HTR-8/SVneo (cell line): ENCODE measurements at places on chromosomes 1 and 21.

DNA sequence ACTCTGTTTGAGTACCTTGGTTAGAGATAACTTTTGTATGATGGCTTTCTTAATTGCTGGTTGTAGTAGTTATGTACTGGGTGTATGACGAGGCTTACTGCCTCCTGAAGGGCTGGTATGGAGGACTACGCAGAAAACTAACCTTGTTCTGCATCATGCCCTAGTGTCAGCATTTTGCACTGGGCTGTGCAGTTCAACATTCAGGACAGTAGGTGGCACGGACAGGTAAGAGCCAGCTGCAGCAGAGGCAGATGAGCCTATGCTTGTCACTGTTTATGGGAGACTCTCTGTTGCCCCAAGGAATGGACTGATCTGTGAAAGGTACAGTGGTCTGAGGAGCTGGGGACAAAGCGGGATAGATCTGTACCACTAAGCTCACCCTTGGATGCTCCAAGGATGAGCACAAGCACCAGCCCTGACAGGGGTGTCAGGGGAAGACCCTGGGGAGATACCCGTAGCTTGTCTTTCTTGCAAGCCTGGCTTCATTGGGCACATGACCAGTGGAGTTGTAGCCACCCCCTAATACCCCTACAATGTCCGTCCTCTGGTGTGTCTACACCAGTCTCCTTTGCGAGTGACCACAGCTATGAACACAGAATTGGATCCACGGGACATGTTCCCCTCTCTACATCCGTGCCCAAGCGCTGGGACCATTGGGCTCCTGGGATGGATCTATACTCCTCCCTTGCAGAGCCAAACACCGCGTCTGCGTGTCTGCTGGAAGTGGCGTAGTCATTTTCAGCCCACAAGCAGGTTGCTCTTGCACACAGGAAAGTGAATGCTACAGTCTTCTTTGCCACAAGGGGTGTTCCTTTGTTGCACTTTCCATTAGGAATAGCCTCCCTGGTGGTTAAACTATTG is 51.1 kb upstream of the CFHR3 start:
- DNase-seq = peak; percentile 7

DNA sequence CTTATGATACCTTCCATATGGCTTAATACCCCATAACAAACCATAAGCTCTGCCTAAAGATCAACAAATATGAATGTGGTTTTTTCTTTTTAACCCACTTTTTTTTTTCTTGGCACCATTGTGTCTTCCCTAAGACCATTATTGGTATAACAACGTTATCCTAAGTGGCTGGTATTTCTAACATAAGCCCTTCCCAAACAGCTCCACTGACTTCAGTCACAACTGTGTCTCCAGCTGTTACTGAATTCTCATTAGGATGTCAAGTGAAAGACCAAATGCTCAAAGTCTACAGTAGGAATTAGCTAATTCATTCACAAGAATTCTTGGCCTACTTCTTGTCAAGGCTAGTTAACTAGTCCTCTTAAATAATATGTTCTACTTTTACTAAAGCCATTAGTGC is 4.2 kb upstream of the RXRG start:
- no peak for DNase-seq

DNA sequence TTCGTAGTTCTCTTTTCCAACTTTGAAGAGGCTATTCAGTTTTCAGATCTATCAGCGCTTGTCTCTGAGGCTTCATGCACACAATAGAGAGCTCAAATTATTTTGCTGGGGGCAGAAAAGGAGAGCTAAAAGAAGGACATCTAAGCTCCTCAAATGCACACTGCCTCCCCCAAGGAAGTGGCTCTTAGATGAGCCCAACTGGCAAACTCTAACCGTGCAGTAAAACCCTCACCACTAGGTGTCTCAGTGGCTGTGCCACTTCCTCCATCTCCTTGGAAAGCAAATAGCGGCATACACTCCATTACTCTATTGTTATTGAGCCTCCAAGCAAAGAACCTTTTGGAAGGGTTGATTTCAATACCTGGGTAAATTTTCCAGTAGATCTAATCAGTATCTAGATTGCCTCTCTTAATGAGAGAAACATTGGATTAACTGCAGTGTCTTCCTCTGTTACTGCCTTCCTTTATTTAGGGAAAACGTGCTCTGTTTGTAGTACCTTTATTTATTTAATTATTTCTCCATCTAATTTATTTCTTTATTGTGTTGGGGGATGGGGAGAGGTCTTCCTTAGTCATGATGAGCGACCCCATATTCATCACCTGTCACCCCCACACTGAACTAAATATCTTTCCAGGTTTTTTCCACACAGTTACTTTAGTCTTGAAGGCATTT is 9.2 kb upstream of the SFPQ start:
- peak; percentile 66 for DNase-seq

DNA sequence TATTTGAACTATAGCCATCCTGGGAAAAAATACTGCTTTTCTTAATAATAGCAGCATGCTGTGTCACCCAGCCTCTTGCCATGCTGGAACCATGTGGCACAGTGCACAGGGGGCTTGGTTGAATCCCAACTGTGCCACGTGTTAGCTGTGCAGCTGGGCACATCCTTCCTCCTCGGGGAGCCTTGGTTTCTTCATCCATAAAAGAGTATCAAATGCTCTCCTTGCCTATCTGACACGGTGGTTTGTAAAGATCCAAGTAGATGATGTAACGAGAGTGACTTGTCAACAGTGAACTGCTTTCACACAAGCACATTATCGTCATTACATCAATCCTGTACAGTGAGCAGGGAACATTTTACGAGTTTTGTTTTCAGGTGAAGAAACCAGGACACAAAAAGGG is 24.4 kb downstream of the VASH2 start:
- DNase-seq = no peak

DNA sequence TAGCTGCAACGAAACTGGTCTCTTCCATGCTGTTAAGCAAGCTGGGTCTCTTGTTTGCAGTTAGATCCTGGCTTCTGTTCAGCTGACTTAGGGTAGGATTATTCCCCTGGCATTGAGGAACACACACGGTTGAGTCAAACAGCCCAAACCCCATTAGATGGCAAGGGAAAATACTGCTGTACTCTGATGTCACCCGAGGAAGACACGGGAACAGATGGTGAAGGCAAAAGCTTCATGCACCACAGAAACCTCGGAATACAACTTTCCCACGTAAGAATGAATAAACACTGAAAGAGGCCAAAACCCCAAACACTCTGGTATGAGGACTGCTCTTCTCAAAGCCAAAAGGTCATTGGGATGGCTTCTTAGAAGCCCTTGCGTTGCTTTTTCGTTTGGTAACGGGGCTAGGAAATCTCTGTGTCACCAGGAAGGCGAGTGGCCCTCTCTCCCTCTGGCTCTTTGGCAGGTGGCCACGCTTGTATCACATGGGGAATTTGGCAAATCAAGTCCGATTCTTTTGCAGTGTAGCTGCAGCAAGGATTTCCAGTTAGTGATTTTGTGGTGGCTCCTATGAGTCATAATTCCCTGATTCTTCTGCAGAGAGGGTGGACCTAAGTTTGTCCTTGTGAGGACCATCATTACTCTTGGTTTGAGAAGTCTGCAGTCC is 16.7 kb upstream of the LYST start:
- DNase-seq = peak; percentile 76

DNA sequence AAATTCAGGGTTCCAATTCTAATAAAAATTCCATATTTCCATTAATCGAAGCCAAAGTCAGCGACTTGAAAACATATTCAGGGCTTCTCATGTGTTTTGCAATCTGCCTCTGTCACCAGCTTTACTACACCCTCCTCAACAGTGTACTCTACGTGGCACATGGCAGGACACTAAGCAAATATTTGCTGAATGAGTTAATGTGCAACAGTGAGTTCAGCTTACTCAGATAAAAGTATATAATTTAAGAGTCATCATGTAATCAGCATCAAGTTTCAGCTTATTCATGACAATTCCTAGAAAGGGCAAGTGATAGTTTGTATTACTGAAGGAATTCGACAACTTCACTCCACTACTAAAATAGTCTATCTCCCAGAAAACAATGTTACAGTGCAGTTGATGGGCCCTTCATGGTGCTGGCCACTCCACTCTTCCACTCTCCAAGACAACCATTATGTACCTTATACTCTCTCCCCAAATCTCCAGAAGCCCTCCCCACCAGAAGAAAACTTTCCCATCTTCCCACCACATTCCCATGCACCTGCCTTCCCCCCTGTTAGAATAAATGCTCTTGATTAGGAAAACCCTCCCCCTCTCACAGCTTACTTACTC is 97.3 kb downstream of the TTLL7 start:
- DNase-seq = peak; percentile 10

- DNase-seq = no peak
Observed at GRCh38 chr21:38699048-38699447, 106.7 kb upstream of the ETS2 start.

- no peak for DNase-seq
Observed at GRCh38 chr21:35020902-35021301, 28.2 kb downstream of the RUNX1 start.

DNA sequence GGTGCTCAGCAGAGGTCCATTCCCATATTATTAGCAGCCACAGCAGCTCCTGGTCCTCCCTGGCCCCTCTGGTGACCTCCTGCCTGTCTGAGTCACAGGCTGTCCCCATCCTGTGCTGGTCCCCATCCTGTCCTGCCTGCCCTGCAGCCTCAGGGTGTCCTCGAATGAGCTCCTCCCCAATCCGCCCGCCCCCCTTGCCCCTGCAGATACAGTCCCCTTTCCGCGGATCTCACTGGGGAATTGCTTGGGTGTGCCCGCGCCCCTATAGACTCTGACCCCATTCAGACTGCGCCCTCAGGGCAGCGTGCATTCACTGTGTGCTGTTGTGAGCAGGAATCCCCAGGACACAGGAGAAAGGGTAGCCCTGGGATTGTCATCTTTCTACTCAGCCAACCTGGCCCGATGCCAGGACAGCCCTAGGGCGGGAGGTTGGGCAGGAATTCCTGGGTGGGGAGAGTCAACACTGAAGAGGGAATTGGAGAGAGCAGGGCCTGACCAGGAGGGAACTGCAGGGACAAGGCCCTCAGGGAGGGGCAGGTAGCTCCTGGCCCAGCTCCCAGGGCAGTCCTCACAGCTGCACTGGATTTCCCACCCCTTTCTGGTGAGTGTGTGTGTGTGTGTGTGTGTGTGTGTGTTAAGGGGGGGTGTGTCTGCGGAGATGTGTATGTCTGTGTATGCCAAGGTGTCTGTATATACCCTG is 1.1 kb upstream of the GUCA2A start:
- DNase-seq = peak; percentile 67

DNA sequence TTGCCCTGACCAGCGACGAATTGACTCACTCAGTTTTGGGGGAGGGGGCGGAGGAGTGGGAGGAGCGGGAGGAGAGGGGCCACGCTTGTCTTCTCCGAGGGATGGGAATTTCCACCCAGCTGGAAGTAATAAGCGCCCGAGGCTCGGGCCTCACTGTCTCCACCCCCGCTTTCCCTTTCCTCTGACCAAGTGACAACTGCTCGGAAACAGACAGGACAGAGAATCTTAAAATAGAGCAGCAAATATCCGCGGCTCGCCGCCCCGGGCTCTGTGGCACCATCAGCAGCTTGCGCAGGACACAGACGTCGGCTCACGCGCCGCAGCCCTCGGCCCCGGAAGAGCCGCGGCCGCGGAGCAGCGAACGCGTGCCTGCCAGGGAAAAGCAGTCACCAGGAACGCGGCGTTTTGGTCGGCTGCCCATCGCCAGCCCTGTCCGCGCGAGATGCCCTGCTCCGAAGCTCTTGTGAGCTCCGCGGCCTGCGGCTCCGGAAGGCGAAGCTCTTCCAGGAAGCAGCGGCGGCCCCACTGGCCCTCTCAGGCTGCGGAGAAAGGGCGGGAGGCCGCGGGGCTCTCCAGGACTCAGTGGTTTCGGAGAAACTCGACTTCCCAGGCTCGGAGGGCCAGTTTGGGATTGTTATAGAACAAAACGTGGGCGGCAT is 10.7 kb upstream of the RGS16 start:
- DNase-seq = peak; percentile 58

GRCh38 chr1:56394298-56394697 is 185.1 kb downstream of the PLPP3 start:
- no peak for DNase-seq

DNA sequence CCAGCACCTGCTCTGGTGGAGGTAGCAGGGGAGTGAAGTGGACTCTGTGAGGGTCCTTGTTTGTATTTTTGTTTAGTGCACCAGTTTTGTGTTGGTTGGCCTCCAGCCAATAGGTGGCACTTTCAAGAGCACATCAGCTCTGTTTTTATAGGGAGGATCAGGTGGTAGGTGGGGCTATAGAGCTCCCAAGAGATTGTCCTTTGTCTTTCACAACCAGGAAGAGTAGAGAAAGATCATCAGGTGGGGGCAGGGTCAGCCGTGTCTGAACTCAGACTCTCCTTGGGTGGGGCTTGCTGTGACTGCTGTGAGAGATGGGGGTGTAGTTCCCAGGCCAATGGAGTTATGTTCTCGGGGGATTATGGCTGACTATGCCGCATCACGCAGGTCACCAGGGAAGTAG is 159.8 kb downstream of the ZNF326 start:
- no peak for DNase-seq

- no peak for DNase-seq
Observed at GRCh38 chr1:62436039-62436465, 797 bp upstream of the USP1 start.

GRCh38 chr1:211468595-211468994 is 23.4 kb downstream of the RD3 start:
- no peak for DNase-seq

GRCh38 chr1:17982197-17982596 is 125.4 kb upstream of the IGSF21 start:
- DNase-seq = no peak

DNA sequence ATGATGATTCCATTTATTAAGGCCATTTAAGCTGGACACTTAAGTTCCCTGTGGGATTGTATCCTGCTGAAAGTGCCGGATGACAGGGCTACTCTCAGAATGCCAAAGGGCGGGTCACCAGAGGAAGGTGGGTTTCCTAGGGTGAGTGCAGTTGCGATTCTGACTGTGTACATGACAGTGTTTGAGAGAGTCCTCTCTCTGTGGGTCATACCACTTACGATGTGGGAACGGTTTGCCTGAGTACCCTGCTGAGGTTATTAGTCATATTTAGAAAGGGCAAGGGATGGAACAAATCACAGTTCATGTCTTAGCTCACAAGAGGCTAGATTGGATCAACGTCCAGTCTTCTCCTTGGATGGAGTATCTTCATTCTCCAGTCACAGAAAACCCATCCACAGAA is 461.9 kb downstream of the CAMTA1 start:
- no peak for DNase-seq

DNA sequence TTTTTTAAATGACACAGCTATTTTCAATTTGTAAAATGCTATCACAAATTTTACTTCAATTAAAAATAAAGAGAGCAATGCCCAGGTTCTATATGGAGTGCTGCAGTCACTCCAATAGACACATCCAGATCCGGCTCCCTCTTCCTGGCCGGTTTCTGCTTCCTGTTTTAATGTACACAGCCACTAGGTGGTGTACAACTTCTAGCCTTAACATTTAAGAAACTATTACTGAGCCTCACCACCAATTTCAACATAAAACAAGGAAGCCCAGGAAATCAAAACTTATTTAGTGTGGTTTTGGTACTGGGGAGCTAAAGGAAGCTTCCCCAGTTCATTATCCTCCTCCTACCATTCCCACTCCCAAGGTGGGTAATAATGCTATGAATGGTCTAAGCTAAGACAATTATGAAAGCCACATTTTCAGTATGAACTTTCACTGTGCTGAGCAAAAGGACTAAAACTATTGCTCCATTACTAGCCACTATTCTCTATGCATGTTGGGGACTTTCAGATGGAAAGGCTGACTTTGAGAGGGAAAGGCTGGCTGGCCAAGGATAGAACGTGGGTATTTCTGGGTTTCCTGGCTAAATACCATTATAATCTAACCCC is 25.5 kb upstream of the MTMR11 start:
- peak; percentile 39 for DNase-seq

GRCh38 chr1:59107916-59108315 is 189.0 kb upstream of the FGGY start:
- no peak for DNase-seq
